Esophagus squamous epithelium (tissue), 5 donors: ENCODE measurements at places on chromosomes 12 and 14.

GRCh38 chr12:8644345-8645248 lies 18.0 kb downstream of the MFAP5 start:
- no peak overlapping the region for H3K4me3 ChIP-seq
- H3K36me3 ChIP-seq, result no peaks in the 10 kb centered on the region
- no peak overlapping the region for H3K27ac ChIP-seq
- no peaks in the 10 kb centered on the region for H3K27me3 ChIP-seq
- peaks cover 2% of the 10 kb centered on the region for H3K4me1 ChIP-seq

GRCh38 chr12:292186-292585 lies 29.6 kb upstream of the SLC6A13 start:
- no peak overlapping the region for H3K4me3 ChIP-seq
- no peaks in the 10 kb centered on the region for H3K27me3 ChIP-seq
- no peak overlapping the region for H3K27ac ChIP-seq
- H3K4me1 ChIP-seq, result no peaks in the 10 kb centered on the region
- DNase-seq, result no peak
- peaks cover 33% of the 10 kb centered on the region for H3K36me3 ChIP-seq

GRCh38 chr12:77833329-77833728 lies 2.6 kb downstream of the NAV3 start:
- no peaks in the 10 kb centered on the region for H3K36me3 ChIP-seq
- no peak for DNase-seq
- H3K4me3 ChIP-seq, result no peak overlapping the region
- H3K4me1 ChIP-seq, result no peaks in the 10 kb centered on the region
- no peak overlapping the region for H3K27ac ChIP-seq

DNA sequence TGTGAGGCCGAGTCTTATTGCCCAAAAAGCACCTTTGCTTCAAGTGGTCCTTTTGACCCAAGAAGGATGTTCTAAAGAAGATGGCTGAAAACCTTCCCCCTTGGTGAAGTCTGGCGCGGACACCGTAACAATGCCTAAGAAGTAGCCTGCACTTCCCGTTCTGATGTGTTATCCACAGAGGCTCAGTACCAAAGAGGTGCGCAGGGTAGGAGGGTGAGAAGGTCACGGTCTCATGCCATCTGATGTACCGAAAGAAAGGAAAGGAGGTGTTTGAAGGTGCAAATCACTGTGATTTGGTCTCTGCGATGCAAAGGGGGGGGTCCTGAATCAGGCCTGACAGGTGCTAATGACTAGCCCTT lies 9.9 kb downstream of the PEBP1 start:
- no peak overlapping the region for H3K4me3 ChIP-seq
- H3K27me3 ChIP-seq, result no peaks in the 10 kb centered on the region
- DNase-seq, result no peak
- H3K27ac ChIP-seq, result no peak overlapping the region

DNA sequence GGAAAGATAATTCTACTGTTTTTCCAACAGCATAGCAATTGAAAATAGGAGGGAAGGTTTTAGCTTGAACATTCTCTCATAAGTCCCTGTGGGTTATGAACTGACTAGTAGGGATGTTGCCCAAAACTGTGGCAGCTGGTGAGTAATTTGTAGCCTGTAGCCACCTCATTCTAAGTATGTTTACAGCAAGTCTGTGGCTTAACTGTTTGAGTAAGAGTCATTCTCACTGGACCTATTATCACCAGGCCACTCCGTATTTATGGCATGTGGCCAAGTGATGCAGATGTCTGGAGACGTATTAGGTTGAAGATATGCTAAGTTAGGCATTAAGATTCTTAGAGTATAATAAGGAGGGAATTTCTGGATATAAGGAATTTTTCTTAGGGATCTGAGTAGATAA lies 458.3 kb downstream of the ETNK1 start:
- H3K4me1 ChIP-seq, result no peaks in the 10 kb centered on the region
- DNase-seq, result no peak
- no peaks in the 10 kb centered on the region for H3K36me3 ChIP-seq
- no peak overlapping the region for H3K4me3 ChIP-seq

DNA sequence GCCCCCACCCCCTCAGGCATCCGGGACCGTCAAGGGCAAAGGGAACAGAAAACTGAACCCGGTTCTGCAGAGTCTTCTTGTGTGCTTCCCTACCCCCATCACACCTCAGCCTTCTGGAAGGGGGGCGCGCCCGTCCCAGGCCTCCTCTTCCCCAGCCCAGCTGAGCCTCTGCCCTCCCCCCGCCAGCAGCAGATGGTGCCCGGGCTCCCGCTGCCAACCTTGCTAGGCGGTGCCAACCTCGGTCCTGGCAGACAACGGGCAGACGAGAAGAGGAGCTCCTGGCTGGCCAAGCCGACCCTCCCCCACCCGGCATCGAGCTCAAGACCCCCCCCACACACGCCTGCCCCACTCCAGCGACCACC lies 8.7 kb downstream of the STAC3 start:
- H3K4me3 ChIP-seq, result peak overlapping the region; percentile 7
- no peak overlapping the region for H3K27ac ChIP-seq
- no peaks in the 10 kb centered on the region for H3K36me3 ChIP-seq
- H3K4me1 ChIP-seq, result peaks cover 57% of the 10 kb centered on the region
- H3K27me3 ChIP-seq, result peaks cover 79% of the 10 kb centered on the region

DNA sequence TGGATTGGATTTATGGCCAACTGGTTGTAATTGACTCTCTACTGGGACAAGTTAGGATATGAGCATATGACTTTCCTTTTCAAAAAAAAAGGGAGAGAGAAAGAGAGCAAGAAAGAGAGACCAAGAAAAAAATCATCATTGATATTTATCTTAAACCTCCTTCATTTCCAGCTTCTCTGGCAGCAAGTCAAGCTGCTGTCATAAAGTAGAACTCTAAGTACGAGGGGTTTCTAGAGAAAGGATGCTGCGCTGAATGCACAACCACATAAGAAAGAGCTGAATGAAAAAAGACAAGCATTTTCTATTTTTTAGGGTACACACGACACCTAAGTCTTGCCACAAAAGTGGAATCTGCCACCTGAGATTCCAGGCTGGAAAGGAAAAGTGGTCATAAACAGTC lies 182.6 kb downstream of the SLC25A21 start:
- no peaks in the 10 kb centered on the region for H3K27me3 ChIP-seq
- H3K4me3 ChIP-seq, result no peak overlapping the region
- H3K4me1 ChIP-seq, result no peaks in the 10 kb centered on the region
- no peaks in the 10 kb centered on the region for H3K36me3 ChIP-seq
- no peak for DNase-seq
- H3K27ac ChIP-seq, result no peak overlapping the region

DNA sequence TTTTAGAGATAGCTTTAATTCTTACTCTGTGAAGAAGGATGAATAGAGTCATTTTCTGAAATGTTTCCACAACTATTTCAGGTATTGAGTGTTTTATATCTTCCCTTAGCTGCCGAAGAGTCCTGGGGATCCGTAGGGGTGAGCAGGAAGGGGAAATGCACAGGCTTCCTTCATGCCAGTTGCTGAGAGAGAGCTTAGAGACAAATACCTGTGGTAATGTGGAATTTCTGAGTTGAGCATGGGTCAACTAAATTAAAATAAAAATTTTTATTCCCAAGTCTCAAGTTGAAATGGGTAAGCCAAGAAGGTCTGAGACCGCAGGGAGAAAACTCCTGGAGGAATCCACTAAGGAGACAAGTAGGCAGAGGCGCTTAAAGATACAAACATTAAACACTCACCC lies 185.7 kb downstream of the DAD1 start:
- no peaks in the 10 kb centered on the region for H3K4me1 ChIP-seq
- no peak overlapping the region for H3K27ac ChIP-seq
- H3K27me3 ChIP-seq, result no peaks in the 10 kb centered on the region
- H3K4me3 ChIP-seq, result no peak overlapping the region
